Activated T-cell treated with anti-CD3 and anti-CD28 coated beads, Interleukin-2, amount 50 U/mL, for 72 hours (primary cell): ENCODE measurements at places on chromosomes 6 and 20. TPM values are rescaled to one million over a fixed set of nuclear protein-coding genes. Genes with fewer than 3 reads are reported as not detected.

Gene MPIG6B
- total RNA-seq, result not detected

Gene PXDC1
- total RNA-seq, result 7.2 TPM

Gene OOEP
- 0.77 TPM for total RNA-seq

Gene PI3
- total RNA-seq, result not detected

Gene LINC00237
- 0.41 TPM for total RNA-seq

Gene SYCP2
- 11.9 TPM for total RNA-seq

Gene KHDC1
- total RNA-seq, result 3.4 TPM

Gene PROKR2
- total RNA-seq, result not detected

Gene ECT2L
- total RNA-seq, result not detected

Gene PEX6
- 28.0 TPM for total RNA-seq

Gene ZBP1
- total RNA-seq, result 0.70 TPM

Gene PPIL6
- total RNA-seq, result 0.17 TPM

Gene B3GALT4
- total RNA-seq, result 14.2 TPM

Gene MDFI
- not detected for total RNA-seq

Gene RFX6
- total RNA-seq, result not detected

Gene GUCA1A
- total RNA-seq, result 0.21 TPM

Gene HAO1
- total RNA-seq, result not detected

Gene LYRM4
- total RNA-seq, result 38.3 TPM

Gene BEND6
- total RNA-seq, result 0.32 TPM
